ENCODE measurements at places on chromosomes 5 and 9. TPM values are rescaled to one million over a fixed set of nuclear protein-coding genes. Genes with fewer than 3 reads are reported as not detected.

- DNase-seq = peak; percentile 28
Observed at GRCh38 chr9:38127271-38127839, 58.3 kb upstream of the SHB start.

DNA sequence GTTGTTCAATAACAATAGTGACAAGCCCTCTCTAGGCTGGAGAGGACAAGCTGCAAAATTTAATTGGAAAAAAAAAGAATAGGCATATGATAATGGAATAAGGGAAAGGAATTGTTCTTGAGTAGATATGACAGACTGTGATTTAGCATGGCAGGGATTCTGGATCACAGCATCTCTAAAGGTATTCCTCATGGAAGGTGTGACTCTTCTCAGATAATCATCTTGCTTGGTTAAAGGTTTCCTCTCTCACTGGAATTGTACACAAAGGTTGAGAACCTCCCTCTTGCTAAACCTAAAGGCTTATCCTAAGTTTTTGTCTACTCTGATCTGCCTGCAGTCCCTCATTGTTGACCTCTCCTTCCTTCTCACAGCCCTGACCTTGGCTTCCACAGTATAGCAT is 31.6 kb downstream of the ELOVL7 start:
- DNase-seq = no peak

GRCh38 chr5:14528115-14528514 is 53.5 kb upstream of the OTULINL start:
- no peak for DNase-seq

DNA sequence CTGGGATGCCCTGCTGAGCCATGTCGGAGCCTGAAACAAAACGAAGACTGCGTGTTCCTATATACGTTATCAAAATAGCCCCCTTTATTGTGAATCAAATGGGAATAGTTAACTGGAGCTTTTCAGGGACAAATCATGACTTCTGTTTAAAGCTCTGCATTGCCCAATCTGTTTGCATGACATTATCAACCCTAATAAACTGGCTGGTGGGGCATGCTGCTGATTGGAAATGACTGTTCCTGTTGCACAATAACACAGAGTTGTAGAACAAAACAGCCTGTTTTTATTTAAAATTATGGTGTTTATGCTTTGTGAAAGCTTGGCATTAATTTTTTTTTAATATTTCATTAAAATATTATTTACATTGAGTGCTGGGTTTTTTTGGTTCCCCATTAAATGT is 215.5 kb downstream of the TMEM167A start:
- DNase-seq = no peak

GRCh38 chr5:174464504-174465165 is 259.7 kb upstream of the MSX2 start:
- DNase-seq = no peak

The PDZD2 gene
- total RNA-seq = 4.9 TPM

Data from posterior vena cava (tissue), 2 donors.